T-helper 2 cell treated with Interferon-gamma antibody and Interleukin-4, amounts not matched to agents 5 μg/mL and 100 μg/mL, for 36 hours (primary cell): ENCODE measurements at places on chromosomes 1 and 21.

- no peak for DNase-seq
Measured at GRCh38 chr1:203406446-203407045, 55.6 kb upstream of the FMOD start.

DNA sequence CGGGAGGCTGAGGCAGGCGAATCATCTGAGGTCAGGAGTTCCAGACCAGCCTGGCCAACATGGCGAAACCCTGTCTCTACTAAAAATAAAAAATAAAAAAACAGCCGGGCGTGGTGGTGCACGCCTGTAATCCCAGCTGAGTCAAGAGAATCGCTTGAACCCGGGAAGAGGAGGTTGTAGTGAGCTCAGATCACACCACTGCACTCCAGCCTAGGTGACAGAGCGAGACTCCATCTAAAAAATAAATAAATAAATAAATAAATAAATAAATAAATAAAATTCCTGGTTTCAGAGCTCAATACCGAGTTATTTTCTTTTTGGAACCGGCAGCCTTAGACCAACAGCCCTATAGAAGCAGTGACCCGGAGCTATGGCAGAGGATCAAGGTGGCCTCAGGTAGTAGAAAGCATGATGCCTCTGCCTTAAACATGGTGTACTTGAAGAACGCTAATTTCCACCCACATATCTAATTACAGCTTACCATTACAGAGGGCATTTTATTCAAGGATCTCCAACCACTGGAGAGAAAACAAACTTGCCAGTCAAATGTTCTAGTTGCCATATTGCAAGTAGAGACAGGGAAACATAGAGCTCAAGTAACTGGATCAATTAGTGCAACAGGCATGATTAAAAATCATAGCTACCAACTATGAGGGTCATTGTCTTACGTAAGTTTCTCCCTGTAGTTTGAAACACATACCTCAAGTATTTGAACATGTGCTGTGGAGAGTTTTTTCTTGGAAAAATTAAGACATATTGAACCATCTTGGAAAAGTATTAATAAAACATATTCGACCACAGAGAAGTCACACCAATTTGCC is 2.0 kb upstream of the ENAH start:
- DNase-seq, result no peak

DNA sequence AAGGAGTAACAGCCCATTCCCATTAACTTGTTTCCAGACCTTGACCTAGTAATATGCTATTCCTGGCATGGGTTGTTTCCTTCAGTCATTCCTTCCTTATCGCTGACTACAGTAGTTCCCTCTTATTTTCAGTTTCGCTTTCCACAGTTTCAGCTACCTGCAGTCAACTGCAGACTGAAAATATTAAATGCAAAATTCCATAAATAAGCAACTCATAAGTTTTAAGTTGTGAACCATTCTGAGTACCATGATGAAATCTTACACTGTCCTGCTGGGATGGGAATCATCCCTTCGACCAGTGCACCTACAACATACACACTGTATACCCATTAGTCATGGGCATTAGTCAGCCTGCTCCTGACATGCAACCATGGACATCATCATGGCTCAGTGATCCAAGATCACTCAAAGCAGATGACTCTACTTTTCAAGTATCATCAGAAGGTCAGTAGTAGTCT is 66.7 kb downstream of the CCDC30 start:
- DNase-seq, result no peak

- DNase-seq, result no peak
Measured at GRCh38 chr1:28260803-28261174, 1.5 kb downstream of the SESN2 start.

DNA sequence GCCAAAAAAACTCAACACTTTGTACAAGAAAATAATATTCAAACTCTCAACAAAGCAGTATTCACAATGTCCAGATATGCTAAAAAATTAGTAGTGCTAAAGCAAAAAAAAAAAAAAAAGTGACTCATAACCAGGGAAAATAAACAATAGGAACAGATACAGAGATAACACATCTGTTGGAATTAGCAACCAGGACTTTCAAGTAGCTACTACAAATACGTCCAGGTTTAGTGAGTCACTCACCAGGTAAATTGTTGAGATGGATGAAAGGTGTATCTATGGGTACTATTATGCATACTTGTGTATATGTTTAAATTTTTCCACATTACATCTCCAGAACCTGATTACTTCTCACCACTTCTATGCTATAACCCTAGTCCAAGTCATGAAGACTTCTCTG is 144.8 kb upstream of the SLC35F3 start:
- no peak for DNase-seq

GRCh38 chr1:163168053-163168452 is 34.7 kb downstream of the RGS5 start:
- DNase-seq, result no peak

GRCh38 chr21:39080366-39080765 is 102.9 kb downstream of the PSMG1 start:
- no peak for DNase-seq

GRCh38 chr1:228992907-228993535 is 257.7 kb downstream of the RHOU start:
- no peak for DNase-seq

- no peak for DNase-seq
Measured at GRCh38 chr1:29478879-29479278, 242.6 kb downstream of the PTPRU start.

- DNase-seq, result no peak
Measured at GRCh38 chr1:214124915-214125314, 137.1 kb downstream of the PROX1 start.

- no peak for DNase-seq
Measured at GRCh38 chr1:240329443-240329842, 237.8 kb downstream of the FMN2 start.

- DNase-seq, result no peak
Measured at GRCh38 chr1:158163000-158163947, 17.4 kb upstream of the CD1D start.

- DNase-seq, result no peak
Measured at GRCh38 chr1:227959325-227959860, 11.7 kb upstream of the WNT9A start.

GRCh38 chr21:25938658-25939395 is 204.1 kb downstream of the GABPA start:
- DNase-seq, result no peak

DNA sequence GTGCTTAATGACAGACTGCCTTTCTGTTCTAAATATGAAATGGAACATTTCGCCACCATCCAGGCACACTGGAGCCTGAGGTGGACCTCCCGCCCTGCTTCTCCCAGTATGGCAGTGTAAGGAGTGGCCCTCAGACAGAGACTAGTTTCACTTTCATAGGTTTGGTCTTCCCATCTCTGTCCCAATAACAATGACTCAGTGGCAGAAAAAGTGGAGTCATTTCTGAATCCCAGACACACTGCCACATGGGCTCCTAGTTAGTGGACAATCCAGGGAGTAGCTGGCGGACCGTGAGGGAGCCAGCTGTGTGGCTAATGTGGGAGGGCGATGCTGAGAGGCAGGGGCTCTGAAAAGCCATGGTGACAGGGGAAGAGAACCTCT is 95.6 kb upstream of the TSPAN2 start:
- DNase-seq, result peak; percentile 7

DNA sequence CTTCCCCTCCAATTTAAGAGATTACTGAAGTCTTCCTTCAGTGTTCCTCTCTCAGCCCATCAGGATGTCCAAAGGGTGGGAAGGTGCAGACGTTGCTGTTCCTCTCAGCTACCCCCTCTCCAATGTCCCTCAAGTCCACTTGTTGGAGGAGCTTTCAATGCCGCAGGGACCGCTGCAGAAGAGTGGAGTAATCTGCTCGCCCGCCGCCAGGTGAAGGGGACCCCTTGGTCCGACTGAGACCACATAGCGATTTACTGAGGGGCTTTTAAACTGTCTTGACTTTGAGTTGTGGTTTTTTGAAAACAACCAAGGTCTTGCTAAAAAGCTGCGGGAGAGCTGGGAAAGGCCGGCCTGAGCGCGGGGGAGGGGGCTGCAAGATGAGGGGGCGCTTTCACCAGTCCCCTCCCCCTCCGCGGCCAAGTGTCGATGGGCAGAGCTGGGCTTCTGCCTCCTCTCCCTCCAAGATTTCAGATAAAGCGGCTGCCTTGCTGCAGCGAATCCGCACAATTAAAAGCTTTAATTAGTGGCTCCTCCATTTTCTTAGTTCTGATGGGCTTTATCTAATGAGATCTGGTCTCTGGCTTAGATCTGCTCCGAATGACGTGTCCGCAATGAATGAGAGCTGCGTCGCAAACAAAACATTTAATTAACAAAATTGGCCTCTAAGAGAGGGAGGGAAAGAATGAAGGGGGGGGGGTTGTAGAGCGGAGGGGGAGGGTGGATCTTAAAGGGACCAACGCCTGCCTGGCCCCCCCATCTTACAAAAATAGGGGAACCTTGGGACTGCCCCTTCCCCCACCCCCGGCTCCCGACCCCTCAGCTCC is 5.9 kb downstream of the LMO4 start:
- DNase-seq, result no peak

GRCh38 chr1:77350012-77350770 is 68.4 kb downstream of the AK5 start:
- no peak for DNase-seq

DNA sequence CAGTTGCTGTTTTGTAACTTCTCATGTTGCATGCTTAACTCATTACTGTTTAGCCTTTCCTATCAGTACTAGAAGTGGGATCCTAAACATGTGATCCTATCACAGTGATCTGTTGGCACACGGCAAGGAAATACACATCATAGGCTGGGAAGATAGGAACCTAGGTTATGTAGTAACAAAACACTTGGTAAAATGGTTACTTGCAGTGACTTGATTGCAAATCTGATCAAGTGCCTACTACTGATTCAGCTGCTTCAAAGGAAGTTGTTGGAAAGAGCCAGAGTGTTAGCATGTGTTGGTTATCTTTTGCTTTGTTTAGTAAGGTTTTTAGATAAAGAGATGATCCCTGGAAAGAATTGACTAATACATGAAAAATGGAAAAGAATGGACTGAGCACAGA is 8.9 kb upstream of the VASH2 start:
- no peak for DNase-seq

- DNase-seq, result no peak
Measured at GRCh38 chr1:160748878-160749269, 9.8 kb downstream of the SLAMF7 start.

GRCh38 chr21:37095821-37096220 is 22.8 kb downstream of the TTC3 start:
- DNase-seq, result no peak
